ENCODE measurements at places on chromosomes 2 and 18. TPM values are rescaled to one million over a fixed set of nuclear protein-coding genes. Genes with fewer than 3 reads are reported as not detected.

DNA sequence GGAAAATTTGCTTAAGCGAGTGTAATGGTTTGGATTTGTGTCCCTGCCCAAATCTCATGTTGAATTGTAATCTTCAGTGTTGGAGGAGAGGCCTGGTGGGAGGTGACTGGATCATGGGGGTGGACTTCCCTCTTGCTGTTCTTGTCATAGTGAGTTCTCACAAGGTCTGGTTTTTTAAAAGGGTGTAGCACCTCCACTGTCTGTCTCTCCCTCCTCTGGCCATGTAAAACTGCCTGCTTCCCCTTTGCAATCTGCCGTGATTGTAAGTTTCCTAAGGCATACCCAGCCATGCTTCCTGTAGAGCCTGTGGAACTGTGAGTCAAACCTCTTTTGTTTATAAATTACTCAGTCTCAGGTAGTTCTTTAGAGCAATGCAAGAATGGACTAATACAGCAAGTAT lies 6.6 kb downstream of the YIPF4 start:
- peaks cover 33% of the 10 kb centered on the region for H3K4me1 ChIP-seq
- H3K27me3 ChIP-seq = no peaks in the 10 kb centered on the region
- H3K27ac ChIP-seq = peak overlapping the region; percentile 7
- no peak overlapping the region for H3K4me3 ChIP-seq

DNA sequence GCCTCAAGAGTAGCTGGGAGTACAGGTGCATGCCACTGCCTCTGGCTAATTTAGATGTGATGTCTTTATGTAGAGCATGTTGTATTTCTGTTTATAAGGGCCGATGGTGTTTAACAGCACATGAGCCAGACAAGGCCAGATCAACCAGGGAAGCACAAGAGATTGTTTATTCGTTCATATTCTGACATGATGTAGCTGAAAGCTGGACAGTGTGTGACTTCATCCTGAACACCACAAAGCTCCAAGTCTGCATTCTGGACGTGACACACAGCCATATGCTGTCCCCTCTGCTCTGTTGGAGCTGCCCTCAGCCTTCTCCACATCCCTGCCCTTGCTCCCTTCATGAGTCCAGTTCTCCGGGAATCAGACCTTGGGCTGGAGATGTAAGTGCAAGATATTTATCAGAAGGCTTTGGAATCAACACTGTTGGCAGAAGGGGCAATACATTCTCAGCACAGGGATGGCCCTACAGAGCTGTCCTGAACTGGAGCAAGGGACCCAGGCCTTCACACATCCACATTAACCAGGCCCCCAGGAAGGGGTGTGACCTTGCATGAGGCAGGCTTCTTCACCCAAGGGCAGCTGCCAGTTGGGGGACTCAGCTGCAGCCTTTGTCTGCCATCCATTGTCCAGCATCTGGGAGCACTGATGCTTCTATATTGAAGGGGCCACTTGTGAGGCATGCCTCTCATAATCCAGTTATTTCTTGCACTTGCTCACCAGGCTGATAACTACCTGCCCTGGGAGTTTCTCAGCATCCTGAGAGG lies 38.5 kb downstream of the EDAR start:
- H3K4me3 ChIP-seq = no peak overlapping the region
- H3K27me3 ChIP-seq = peaks cover 14% of the 10 kb centered on the region
- no peaks in the 10 kb centered on the region for H3K4me1 ChIP-seq
- no peak for DNase-seq
- no peak overlapping the region for H3K27ac ChIP-seq

DNA sequence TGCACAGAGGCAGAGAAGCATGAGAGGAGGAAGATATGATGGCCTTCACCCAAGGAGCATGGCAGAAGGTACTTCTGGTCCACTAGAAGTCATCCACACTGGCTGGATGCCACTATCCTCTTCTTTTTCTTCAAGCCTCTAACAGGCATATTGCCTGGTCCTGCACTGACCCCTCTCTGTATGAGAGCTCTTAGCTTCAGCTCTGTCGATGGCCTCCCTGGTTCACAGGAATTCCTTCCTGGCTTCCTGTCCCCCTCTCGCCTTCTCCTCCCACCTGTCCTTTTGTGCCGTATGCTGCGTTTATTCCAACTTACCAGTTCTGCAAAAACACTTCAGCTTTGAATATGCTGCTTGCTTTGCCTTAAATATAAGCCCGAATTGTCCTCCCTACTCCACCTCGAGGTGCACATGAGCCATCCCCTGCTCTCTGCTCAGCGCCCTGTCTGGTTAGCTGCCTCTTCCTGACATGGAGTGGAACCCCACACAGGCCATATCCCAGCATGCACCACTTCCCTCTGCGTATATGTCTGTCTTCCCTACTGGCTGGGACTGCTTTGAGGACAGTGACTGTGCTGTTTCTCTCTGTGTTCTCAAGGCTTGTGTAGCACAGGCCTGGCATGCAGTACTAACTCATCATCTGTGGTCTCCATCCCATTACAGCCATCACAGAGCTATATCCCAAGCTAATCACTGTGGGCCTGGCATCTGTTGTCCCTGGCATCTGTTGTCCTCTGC lies 474.9 kb downstream of the EIPR1 start:
- H3K4me1 ChIP-seq = no peaks in the 10 kb centered on the region
- no peaks in the 10 kb centered on the region for H3K36me3 ChIP-seq
- no peak overlapping the region for H3K4me3 ChIP-seq
- no peak overlapping the region for H3K27ac ChIP-seq

- H3K27me3 ChIP-seq = peaks cover 5% of the 10 kb centered on the region
- no peak for DNase-seq
- H3K27ac ChIP-seq = no peak overlapping the region
- H3K36me3 ChIP-seq = no peaks in the 10 kb centered on the region
- H3K4me1 ChIP-seq = no peaks in the 10 kb centered on the region
- H3K4me3 ChIP-seq = peak overlapping the region; percentile 51
Measured at GRCh38 chr18:70464343-70465114, 175.7 kb downstream of the SOCS6 start.

GRCh38 chr2:196277002-196277401 lies 105.6 kb upstream of the STK17B start:
- H3K27me3 ChIP-seq = no peaks in the 10 kb centered on the region
- peak overlapping the region; percentile 8 for H3K4me3 ChIP-seq
- no peak for DNase-seq
- H3K27ac ChIP-seq = peak overlapping the region; percentile 89

DNA sequence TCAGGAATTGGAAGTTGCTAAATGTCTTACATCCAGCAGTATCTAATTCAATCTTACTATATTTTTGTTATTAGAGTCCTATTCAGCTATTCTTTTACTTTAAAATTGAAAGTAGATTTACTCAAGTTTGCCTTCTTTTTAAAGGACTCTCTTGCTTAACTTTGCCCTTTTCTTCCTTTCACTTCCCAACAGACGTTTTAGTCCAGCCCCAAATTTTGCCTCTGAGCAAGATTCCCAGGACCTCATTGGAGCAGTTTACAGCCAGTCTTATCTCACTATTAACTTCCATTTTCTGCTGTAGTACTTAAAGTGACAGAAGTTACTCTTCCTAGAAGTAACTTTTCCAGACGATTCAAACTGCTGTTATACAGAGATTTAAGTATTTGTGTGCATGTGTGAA lies 1.7 kb upstream of the PRKD3 start:
- H3K27me3 ChIP-seq = peaks cover 25% of the 10 kb centered on the region
- H3K4me3 ChIP-seq = no peak overlapping the region
- H3K4me1 ChIP-seq = peaks cover 23% of the 10 kb centered on the region
- no peak for DNase-seq

DNA sequence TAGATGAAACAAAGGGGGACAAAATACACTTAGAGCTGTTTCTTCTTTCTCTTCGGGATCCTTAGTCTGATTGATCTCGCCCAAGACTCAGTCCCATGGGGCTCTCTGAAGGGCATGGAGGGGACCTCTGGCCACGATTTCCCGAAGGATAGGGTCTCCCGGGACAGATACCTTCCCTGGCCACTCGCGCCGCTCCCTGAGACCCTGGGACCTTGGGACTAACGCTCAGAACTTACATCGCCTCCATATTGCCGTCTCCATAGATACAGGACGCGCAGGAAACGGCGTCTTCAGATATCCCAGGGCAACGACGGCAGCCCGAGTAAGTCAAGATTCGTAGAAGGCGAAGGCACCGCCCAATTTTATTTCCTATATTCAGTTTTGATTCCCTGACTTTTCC lies at the start of gene CFAP65:
TSS of gene CFAP65 (minus strand) at position 265 of the 400 bp plus-strand sequence. CDS start 2,468 bp downstream, outside the sequence.
- peak within 1 kb of the TSS; percentile 43 for H3K4me3 ChIP-seq
- no peaks in the 10 kb centered on the region for H3K36me3 ChIP-seq
- no peak for DNase-seq
- H3K27ac ChIP-seq = no peak within 1 kb of the TSS
- peaks cover 6% of the 10 kb centered on the region for H3K4me1 ChIP-seq

- no peaks in the 10 kb centered on the region for H3K27me3 ChIP-seq
- no peak overlapping the region for H3K4me3 ChIP-seq
- DNase-seq = no peak
- H3K4me1 ChIP-seq = peaks cover 27% of the 10 kb centered on the region
- H3K27ac ChIP-seq = peak overlapping the region; percentile 10
Measured at GRCh38 chr2:24721470-24721869, 71.7 kb downstream of the PTRHD1 start.

DNA sequence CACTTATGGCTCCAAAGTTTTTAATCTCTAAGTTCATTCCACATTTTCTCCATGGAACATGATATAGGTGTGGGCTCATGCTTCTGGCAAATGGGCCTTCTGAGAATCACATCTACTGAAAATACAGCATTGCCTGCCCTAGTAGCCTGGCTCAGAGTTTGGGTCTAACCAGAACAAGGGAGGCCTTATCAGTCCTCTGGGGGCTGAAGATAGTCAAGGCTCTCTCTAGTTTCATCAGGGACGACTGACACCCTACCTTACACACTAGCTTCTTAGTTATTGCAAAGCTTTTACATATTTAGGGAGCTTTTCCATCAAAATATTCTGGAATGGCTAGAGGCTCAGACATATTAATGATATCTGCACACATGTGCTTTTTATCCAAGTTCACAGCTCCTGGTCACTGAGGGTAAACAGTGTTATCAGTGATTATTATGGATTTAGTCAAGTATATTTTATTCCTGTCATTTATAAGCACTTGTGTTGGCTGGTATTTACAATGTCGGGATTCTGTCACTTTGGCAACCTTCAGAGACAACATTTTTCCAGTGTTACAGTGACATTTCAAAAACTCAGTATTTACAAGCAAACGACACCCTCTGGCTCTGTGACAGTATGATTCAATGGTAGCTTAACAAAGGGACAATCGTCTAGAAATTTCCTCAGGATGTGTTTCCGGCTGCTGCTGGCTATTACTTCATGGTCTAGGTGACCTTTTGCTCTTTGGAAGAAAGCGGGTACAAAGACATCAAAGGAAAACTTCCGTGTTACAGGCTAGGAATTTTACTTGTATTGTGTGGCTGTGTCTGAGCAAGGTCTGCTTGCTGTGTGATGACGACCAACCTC lies 200.6 kb downstream of the TCF4 start:
- H3K4me3 ChIP-seq = no peak overlapping the region
- no peaks in the 10 kb centered on the region for H3K36me3 ChIP-seq
- peaks cover 6% of the 10 kb centered on the region for H3K4me1 ChIP-seq
- H3K27ac ChIP-seq = no peak overlapping the region
- no peak for DNase-seq

GRCh38 chr18:63205791-63206252 lies 113.7 kb downstream of the BCL2 start:
- peak overlapping the region; percentile 93 for H3K4me3 ChIP-seq
- peaks cover 10% of the 10 kb centered on the region for H3K36me3 ChIP-seq
- H3K27ac ChIP-seq = peak overlapping the region; percentile 100
- DNase-seq = peak; percentile 71
- H3K4me1 ChIP-seq = peaks cover 63% of the 10 kb centered on the region

GRCh38 chr2:84838434-84839145 lies 42.3 kb downstream of the TRABD2A start:
- no peak overlapping the region for H3K27ac ChIP-seq
- H3K27me3 ChIP-seq = peaks cover 5% of the 10 kb centered on the region

- peaks cover 4% of the 10 kb centered on the region for H3K36me3 ChIP-seq
- H3K4me3 ChIP-seq = no peak overlapping the region
- H3K27me3 ChIP-seq = peaks cover 7% of the 10 kb centered on the region
- DNase-seq = no peak
- no peak overlapping the region for H3K27ac ChIP-seq
- no peaks in the 10 kb centered on the region for H3K4me1 ChIP-seq
Measured at GRCh38 chr2:120404274-120404673, 58.3 kb downstream of the INHBB start.

GRCh38 chr2:99389371-99389770 lies 52.2 kb downstream of the EIF5B start:
- H3K4me1 ChIP-seq = peaks cover 5% of the 10 kb centered on the region
- no peaks in the 10 kb centered on the region for H3K27me3 ChIP-seq
- H3K4me3 ChIP-seq = no peak overlapping the region
- H3K27ac ChIP-seq = no peak overlapping the region
- H3K36me3 ChIP-seq = peaks cover 23% of the 10 kb centered on the region
- no peak for DNase-seq

RAB17 gene
- total RNA-seq = not detected

NMUR1 gene
- total RNA-seq = 3.1 TPM

CARF gene
- 4.7 TPM for total RNA-seq

TANC1 gene
- total RNA-seq = 0.56 TPM

LMAN2L gene
- 7.5 TPM for total RNA-seq

REG3A gene
- total RNA-seq = not detected

ADAM23 gene
- not detected for total RNA-seq

ERBB4 gene
- not detected for total RNA-seq

MAP3K19 gene
- not detected for total RNA-seq
